DMS 273 treated with DMSO at 0.1 percent for 48 hours (cell line): ENCODE measurements at places on chromosomes 7 and 10.

DNA sequence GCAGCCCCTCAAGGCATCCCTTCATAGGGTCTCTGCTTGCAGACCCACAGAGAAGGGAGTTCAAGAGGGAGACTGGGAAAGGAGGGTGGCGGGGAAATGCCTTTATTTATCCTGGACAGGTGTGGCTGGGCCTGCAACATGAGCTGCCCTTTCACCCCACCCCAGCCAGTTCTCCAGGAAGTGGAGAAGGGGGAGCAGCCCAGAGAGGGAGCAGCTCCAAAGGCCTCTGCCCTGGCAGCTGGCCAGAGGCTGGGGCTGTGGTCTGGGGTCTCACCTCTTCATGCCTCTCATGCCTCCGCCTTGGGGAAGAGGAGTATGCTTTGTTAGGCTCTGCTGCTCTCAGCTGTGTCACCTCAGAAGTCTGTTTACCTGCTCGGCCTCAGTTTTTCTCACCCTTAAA is 3.1 kb downstream of the LDB3 start:
- DNase-seq = no peak

DNA sequence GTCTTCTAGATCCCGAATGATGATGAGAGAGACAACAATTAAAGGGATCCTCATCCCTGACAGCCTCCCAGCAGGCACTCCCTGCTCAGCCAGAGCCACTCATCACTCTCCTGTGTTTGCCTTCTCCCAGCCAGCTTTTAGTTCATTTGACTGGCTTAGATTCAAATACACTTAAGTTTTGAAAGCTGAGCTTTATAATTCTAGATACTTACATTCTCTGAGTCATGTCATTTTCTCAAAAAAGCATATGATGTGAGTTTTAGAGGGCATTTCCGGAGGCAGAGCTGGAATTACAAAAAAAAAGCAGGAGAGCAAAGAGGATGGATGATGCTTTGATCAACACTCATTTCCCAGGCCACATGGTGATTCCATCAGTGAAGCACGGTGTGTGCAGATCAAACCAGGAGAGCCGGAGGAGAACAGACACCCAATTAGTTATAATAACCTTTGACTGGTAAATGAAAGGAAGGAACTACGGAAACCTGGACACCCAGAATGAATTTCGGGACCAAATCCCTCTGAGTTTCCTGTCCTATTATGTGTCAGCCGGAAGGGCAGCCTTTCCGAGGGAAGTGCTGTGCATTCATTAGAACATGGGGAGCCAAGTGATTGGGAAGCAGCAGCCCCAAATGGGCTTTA is 81.5 kb upstream of the HPS1 start:
- no peak for DNase-seq

DNA sequence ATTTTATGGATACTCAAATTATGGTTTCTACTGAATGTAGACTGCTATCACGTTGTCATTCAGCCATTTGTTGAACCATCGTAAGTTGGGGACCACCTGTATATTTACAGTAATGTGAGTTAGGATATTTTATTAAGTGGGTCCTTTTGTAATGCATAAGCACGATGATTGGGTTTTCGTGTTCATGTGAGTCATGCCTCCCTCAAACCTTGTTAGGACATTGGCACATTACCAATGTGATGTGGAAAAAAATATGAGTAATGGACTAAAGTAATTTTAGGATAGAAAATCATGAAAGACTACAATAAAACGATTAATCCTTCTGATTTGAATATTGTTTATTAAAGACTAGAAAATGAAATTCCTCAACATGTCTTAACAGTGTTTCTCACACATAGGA is 8.7 kb downstream of the SMC3 start:
- DNase-seq = no peak

- DNase-seq = no peak
These were observed 113.8 kb upstream of the ITGB1 start for GRCh38 chr10:33071857-33072256.

- DNase-seq = no peak
These were observed 5.2 kb upstream of the KBTBD2 start for GRCh38 chr7:32896564-32897347.

GRCh38 chr10:30438021-30438850 is 4.3 kb downstream of the MAP3K8 start:
- DNase-seq = no peak

DNA sequence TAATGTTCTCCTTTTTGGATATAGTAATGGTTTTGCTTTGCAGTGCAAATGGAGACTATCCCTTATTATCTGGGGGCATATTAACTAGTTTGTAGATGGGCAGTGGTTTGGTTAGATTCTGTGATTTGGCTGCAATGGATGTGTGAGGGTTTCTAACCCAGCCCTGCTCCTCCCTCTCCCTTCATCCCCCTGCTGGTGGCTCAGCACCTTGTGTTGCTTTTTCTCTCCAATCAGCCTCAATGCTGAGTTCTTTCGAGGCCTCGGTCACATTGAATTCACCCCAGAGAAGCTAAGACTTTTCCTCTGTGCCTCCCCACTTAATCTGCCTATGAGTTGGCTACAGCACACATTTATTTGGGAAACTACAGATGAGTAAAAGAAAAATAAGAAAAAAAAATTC is 120.0 kb downstream of the MALRD1 start:
- no peak for DNase-seq

DNA sequence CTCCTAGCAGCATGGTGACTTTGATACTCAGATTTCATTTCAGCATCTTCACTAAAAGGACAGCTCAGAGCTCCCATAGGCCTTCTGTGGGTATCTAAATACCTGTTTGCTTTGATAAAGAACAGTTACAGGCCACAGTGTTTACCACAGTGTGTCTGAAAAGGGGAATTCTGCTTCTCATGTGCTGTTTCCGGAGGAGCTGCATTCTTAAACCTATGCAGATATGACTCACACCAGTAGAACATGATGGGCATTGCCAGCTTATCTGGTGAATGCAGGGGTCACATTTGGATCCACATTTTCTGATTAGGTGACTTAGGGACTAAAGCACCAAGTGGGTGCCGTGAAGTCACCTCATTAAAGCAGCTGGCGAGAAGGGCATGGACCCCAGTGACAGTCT is 52.6 kb downstream of the TRRAP start:
- no peak for DNase-seq

DNA sequence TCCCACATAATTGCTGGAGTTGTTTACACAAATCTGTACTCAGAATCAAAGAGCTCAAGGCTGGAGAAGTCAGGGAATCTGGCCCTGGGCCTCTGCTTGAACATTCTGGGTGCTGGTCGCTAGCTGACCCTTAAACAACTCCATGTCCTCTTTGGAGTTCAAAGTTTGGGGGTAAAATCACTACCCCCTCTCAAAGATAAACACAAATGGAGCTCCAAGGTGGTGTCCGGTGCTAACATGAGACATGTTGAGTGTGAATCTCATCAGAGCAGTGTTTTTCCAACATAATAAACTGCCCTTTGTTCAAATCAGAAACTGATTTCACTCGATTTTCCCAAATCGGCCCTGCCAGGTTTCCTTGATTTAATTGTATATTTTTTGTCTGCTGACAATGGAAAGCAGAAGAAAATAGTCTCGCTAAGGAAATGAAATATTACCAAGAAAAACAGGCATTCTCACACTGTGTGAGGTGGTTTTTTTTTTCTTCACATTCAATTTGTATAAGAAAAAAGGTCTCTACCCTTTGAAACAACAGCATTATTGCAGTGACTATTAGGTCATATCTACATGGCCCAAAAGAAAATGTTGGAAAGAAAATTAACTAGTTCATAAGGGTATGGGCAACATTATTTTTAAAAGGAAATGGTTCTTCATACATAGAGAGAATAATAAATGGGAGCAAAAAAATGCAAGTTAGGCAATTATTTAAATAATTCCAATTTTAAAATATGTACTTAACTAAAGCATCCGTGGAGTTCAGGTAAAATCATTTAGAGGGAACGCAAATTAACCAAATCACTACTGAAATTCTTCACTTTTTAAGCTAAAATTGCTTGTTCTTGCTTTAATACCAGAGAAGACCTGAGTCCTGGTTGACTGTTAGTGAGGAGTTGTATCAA is 56.1 kb upstream of the CAPZA2 start:
- DNase-seq = no peak

GRCh38 chr10:29736366-29737073 is 101.7 kb upstream of the SVIL start:
- DNase-seq = no peak

- DNase-seq = no peak
These were observed 3.5 kb downstream of the ANKRD1 start for GRCh38 chr10:90917238-90917967.

DNA sequence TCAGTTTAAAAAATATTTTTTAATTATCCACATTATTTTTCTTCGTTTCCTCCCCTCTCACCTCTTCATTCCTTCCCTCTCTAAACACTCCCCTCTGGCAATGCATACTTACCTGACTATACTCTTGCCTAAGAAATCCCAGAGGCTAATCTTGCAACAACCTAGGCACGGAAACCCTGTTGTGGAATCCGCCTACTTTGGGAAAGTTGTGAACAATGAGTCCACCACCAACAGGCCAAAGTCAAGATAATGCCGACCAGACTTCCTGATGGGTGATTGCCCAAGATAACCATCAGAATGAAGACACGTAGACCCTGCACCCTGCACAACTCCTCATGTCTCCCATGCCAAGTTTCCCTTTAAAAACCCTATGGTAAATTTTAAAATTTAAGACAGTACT is 521.5 kb downstream of the KIF20B start:
- no peak for DNase-seq

GRCh38 chr7:105277341-105277740 is 111.4 kb downstream of the SRPK2 start:
- no peak for DNase-seq

DNA sequence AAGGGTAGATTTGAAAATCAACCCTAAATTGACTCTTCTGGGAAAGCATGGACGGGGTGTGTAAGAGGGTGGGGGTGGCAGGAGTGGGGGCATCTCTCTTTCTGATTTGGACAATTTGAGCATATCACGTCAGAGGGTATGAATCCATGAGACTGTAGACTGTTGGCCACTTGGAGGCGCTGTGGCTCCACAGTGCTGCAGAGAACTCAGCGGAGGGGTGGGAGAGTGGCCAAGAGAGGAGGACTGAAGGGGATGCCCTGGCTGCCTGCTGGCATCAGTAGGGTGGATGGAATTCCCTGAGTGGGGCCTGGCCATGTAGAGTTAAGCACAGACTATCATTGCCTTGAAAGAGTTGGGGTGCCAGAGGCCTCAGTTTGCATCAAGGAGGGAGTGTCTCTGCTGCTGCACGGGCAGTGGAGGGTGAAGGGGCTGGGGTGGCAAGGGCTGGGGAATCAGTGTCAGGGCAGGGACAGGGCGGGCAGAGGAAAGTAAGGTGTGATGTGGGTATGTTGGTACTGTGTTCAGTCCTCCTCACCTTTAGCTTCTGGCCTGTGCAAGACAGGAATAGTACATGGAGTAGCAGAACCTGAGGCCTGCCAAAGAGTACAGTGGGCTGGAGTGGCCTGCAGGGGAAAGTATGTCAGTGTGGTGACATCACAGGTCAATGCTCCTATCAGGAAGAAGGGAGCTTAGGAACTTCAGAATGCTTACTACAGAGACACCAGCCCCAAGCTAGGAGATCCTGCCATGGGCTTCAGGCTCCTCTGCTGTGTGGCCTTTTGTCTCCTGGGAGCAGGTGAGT is 133.5 kb upstream of the PRSS58 start:
- no peak for DNase-seq

- no peak for DNase-seq
These were observed 42.9 kb downstream of the BLNK start for GRCh38 chr10:96228408-96228994.

- DNase-seq = no peak
These were observed 700.4 kb upstream of the KCND2 start for GRCh38 chr7:119572541-119572940.

DNA sequence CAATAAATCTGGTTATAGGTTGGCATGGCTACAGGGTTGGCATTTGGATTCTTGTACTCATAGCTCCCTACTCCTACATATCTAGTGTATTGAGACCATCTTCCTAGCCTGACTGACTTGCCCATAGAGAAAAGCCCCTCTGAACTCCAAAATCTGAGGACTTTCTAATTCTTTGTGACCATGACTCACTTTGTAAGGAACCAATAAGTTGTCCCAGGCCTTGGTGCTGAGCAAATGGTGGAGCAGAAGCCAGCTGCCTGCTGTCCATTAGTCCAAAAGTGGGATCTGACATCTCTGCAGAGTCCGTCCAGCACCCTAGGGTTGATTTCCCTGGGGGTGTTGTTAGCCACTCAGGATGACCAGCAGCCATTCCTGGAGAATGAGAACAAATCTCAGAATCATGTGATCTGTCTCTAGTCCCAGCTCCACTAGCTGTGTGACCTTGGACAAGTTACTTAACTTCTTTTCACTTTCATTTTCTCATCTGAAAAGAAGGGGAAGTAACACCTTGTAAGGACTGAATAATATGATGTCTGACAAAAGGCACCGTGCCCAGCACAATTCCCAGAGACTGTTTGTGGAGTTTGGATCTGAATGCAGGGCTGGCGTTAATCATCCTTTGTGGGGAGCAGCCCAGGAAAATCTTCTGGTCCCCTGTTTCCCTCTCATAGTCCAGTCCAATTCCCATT is 44.1 kb downstream of the MTURN start:
- DNase-seq = no peak

DNA sequence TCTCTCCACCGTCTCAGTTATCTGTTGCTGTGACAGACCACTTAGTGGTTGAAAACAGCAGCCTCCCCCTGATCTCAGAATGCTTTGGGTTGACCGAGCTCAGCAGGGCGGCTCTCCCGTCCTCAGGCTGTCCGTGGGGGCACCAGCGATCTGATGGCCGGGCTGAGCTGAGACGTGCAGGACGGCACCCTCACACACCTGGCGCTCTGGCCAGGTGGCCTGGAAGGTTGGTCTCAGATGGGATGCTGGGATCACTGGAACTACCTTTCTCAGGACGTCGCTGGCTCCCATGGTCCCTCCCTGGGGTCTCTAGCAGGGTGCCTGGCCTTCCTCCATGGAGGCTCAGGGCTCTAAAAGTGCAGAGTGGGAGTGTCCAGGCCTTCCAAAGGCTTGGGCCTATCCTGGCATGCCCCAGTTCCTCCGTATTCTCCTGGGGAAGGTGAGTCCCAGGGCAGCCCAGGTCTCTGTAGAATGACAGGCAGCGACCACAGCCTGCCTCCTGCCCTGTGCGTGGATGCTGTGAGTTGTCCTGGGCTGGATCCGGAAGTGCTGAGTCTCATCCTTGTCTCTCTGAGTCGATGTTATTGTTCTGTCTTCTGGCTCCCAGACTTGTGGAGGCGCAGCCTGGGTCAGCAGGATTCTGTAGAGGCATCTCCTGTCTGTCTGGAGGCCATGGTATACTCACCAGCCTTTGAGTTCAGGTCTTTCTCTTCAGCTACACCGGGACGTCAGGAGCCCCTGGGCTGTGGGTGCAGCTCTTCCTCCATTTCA is 12.2 kb upstream of the PWWP2B start:
- no peak for DNase-seq
